ENCODE measurements at places on chromosomes 3 and 15. TPM values are rescaled to one million over a fixed set of nuclear protein-coding genes. Genes with fewer than 3 reads are reported as not detected.

DNA sequence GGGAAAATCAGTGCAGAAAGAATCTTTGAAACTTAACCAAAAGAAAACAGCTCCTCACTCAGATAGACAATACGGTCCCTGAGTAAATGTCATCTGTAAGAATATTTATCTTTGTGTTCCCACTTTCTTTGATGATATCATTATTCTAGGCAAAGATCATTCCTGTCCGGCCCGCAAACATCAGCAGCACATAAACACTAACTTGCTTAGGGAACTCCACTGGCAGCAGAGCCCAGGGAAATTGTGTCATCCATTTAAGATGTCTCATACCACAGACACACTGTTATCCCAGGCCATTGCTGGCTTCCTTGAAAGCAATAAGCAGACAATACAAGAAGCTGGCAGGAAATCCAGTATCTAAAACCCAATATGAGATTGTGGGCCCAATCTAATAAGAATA lies 20.1 kb upstream of the CD96 start:
- ATAC-seq = no peak

- ATAC-seq = no peak
These were observed 159.8 kb downstream of the RBMS3 start for GRCh38 chr3:29440413-29441305.

The CYP1A2 gene
- not detected for total RNA-seq

GRCh38 chr3:136149667-136150066 lies 46.5 kb downstream of the MSL2 start:
- ATAC-seq = peak; percentile 75

The XRN1 gene
- 94.3 TPM for total RNA-seq

DNA sequence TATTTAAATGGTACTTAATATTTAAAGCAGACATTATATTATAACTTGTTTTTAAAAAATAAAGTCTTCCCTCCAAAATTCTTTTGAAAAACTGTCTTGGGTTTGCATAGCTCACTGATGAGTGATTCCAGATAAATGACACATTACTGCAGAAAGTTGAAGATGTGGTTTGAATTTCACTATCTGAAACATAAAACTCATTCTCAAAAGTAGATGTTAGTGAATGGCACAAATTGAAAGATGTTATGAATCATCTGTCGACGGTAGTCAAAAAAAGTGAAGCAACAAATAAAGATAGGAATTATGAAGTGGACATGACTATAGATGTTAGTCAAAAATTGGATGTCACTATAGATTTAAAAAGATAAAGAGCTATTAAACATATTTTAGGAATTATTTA lies 280.5 kb downstream of the GAP43 start:
- ATAC-seq = no peak

Data from activated T-helper 17 cell treated with anti-CD3 and anti-CD28 coated beads, Interleukin-2, amount 50 U/mL, for 72 hours (primary cell).